Left colon (tissue), 2 donors: ENCODE measurements at places on chromosomes 5 and 9.

GRCh38 chr9:81264516-81264915 is 424.8 kb downstream of the TLE1 start:
- no peak for DNase-seq

DNA sequence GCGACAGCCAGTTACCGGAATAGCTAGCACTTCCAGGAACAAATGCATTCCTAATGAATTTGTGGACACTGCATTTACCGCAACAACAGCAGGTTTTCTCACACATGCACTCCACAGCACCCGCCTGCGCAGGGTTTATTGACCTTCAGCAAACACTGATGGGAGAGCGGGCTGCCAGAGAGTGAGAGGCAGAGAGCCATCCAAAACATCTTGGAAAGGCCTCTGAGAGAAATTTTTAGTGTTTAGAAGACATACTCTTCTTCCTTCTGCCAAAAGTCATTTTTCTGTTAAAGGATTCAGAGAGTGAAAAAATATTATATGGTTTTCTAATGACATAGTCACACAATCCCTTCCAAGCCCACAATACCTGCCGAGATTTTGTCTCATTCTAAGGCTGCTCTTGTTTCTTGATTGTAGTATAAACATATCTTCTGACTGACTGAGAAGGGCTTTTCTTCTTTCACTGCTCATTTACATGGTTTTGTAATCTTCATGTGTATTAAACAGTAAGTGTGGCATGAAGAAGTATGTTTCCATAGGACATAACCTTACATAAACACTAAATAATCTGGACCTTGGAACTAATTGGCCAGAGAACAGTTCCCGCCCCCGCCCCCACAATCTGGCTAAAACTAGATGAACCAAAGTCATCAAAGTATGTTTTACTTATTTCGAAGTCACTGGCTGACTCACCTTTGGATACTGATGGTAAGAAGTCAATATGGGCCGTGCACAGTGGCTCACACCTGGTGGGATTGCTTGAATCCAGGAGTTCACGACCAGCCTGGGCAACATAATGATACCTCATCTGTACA is 432.5 kb upstream of the MEF2C start:
- peak; percentile 17 for DNase-seq

GRCh38 chr5:10543585-10544040 is 20.3 kb upstream of the ANKRD33B start:
- no peak for DNase-seq

DNA sequence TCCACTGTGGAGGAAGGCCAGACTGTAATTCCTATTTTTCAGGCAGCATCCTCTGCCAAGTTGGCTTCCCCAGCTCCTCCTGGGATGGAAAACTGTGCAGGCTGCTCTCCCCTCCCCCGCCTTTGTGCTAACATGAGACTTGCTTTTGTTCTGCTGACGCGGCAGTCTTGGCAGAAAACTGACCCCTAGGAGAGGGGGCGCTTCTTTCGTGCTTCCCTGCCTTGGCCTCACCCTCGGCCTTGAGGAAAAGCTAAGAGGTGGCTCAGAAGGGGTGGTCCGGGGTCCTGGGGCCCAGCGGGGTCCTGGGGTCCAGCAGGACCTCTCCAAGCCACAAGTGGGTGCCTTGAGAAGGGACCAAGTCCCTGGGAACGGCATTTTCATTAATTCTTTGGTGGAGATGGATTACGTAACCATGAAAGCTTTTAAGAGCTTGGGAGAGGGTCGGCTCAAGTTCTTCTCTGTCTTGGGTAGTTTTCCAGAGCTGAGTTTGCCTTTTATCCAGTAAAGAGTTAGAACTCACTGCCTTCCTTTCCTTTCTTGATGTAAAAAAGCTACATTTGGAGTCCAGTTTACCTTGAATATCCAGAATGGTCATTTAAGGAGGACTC is 51.0 kb downstream of the SH3PXD2B start:
- peak; percentile 54 for DNase-seq

DNA sequence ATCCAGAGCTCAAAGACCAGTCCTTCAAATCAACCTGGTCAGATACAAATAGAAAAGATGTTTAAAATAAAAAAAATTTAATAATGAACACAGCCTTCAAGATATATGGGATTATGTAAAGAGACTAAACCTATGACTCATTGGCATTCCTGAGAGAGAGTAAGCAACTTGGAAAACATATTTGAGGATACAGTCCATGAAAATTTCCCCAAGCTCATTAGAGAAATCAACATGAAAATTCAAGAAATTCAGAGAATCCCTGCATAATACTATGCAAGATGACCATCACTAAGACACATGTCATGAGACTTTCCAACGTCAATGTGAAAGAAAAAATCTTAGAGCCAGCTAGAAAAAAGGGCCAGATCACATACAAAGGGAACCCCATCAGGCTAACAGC is 512.9 kb upstream of the PTGER4 start:
- DNase-seq: no peak

DNA sequence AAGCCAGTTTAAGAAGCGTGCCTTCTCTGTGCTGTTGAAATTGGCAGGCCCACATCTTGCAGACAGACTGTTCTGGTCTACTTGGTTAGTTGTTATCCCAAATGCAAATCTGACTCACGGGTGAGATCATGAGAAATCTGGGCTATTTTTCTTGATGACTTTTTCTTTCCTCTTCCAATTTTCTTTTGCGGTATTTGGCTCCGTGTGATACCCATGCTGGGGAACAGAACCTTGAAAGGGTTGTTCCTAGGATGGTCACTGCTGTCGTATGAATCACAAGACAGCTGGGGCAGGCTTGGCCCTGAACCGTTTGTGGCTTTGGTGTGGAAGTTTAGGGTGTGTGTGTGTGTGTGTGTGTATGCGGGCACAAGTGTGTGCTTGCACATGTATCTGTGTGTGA is 24.6 kb downstream of the PDZD2 start:
- no peak for DNase-seq

- no peak for DNase-seq
Measured at GRCh38 chr5:54727874-54728587, 210.5 kb downstream of the SNX18 start.

DNA sequence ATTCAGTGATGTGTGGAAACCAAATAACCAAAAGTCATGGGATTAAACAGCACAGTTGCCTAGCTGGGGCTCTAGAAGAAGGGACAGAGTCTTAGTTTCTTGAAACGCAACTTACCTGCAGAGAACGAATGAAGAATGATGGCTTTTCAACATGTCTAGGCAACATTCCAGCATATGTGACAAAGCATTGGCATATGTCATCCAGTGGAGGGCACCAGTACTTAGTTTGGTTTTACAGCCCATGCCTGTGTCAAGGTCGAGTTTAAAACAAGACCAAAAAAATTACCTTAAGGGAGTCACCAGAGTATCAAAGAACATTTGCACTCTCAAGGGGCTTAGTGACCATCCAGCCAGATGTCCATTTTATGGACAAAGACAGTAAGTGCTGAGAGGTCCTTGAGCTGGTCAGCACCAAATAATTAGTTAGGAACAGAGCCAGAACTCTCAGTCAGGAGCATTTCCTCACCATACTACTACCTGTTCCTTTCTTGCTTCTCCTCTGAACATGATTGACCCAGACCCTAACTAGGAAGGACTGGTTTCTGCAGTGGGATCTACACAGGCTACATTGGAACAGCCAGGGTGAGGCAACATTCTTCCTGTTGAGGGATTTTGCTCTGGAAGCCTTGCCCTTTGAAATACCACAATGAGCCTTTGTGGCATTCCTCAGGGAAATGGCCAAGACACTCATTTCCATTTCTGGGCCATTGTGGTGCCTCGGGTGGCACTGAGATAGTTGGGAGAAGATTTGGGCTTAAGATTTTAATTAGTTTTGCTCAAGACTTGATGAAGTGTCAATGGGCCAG is 75.4 kb upstream of the ANKH start:
- no peak for DNase-seq

DNA sequence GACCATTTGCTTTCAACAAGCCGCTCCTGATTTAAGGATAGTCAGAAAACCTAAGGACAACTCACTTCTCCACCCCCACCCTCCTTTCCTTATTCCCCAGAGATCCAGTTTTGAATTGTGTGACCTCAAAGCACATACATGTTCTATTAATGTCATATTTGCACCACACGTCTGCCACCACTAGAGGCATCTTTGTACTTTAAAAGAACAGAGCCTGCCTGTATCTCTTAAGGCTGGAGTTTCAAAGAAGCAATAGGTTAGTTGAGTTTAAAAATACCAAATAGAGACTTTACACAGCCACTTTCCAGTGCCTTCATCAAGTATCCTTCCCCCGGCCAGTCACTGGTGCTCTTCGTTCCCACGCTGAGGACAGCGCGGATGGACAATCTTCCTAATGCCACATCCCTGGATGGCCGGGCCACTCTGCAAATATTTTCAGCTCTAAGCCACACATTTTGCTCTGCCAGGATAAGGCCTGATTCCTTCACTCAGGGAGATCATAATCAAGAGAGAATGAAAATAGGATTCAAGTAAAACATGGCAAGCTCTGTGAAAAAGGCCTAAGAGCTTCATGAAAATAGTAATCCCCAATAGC is 146.3 kb downstream of the SNCAIP start:
- DNase-seq: no peak

DNA sequence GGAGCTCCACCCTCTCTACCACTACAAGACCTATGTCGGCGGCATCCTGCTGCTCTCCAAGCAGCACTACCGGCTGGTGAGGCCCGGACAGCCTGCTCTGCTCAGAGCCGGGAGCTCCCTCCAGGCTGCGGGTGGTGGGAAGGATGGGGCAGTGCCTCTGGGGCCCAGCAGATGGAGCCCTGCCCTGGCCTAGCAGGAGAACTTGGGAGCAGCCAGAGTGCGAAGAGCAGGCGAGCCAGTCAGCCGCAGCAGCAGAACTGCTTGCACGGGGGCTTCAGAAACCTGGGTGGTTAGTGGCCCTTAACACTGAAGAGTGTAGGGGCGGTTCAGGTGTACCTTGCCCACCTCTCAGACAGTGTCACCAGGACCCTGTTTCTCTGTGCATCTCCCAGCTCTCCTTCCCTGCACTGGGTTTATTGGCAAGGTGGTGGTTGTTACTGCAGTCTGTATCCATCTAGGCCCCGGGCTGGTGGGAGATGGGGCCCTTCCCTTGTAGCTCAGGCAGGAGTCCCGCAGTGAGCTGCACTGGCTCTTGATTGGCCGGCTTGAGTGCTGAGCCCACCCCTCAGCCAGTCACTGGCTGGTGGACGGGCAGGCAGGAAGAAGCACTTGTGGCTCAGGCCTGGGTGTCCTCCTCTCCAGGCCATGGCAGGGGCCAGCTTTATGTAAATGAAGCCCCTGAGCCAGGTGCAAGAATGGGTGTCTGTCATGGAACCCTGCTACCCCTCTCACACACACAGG is 7.7 kb downstream of the B4GALT7 start:
- peak; percentile 79 for DNase-seq

GRCh38 chr5:104170926-104171325 is 608.3 kb upstream of the NUDT12 start:
- DNase-seq: no peak

- no peak for DNase-seq
Measured at GRCh38 chr5:174383210-174384167, 338.0 kb downstream of the NSG2 start.

GRCh38 chr5:40394698-40395097 is 285.0 kb upstream of the PTGER4 start:
- no peak for DNase-seq

DNA sequence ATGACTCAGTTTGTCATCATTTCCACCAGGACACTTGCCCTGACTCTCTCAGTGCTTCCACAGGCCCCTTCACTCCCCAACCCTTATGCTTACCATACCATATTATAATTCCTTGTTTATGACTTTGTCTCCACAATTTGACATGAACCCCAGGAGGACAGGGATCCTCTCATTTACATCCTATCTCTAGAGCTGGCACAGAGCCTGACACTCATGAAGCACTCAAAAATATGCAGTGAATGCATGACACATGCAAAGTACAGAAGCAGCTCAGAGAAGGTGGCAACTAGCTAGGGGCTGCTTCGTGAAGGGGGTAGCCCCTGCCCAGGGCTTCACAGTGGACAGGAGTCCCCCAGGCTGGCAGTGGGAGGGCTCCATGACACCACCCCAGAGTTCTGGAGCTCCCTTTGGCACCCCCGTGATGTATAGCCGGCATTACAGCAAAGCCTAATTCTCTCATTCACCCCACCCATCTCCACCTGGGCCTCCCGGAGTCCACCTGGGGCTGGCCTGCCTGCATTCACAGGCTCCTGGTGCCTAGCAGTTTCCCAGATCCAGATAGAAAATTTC is 112.0 kb upstream of the SPOCK1 start:
- DNase-seq: no peak

GRCh38 chr5:169580964-169581363 is 2.6 kb upstream of the SPDL1 start:
- DNase-seq: no peak

GRCh38 chr5:156197042-156197635 is 129.8 kb upstream of the SGCD start:
- DNase-seq: no peak

DNA sequence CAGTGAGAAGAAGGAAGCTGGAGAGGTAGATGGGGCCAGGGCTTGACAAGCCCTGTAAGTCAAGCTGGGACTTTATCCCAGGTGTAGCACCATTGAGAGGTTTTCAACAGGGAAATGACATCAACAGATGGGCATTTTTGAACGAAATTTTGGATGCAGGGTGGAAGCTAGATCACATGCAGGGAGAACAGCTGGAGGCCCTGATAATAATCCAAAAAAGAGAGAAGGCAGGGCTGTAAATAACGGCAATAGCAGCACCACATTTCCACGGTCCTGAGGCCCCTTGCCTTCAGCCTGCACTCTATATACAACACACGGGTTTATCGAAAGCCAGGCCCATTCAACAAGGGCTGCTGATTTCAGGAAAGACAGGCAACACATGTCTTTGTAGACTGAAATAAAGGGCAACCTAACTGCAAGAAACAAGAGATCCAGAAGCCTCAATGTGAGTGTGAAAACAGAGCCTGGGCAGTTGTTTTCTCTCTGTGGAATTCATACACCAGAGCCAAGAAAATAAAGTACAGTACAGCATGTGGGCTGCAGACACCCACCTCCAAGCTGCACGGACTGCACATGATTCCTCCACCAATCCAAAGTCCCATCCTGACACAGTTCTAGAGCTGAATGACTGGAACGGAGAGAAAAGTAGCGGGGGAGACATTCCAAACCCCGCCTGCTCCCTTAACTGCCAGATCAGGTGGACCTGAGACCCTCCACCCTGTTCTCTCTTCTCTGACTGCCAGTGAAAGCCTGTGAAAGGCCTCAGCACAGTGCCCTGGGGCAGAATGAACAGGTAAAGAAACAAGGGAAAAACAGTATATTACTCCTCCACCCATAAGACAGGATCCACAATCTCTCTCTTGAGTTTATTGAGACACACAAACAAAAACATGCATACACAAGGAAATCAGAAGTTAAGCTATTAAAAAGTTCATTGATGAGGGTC is 36.3 kb downstream of the KLHL3 start:
- DNase-seq: no peak

DNA sequence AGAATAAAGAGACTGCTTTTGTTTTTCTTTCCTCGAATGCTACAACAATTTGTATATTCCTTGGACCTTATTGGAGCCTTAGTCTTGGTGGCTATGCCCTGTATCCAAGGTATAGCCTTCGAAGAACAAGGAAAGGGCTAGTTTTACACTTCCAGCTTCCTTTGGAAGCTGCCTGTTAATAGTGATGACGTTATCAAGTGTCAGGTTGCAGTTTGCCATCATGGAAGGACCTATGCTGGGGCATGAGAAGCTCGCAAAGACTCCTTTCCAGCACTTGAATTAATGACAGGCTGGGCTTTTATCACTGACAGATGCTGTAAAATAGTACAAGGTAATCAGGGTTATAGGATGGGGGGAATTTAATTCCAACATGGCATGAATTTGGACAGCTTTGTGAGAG is 157.9 kb downstream of the KDM4C start:
- no peak for DNase-seq

- no peak for DNase-seq
Measured at GRCh38 chr9:81801190-81801589, 111.8 kb upstream of the TLE1 start.

- no peak for DNase-seq
Measured at GRCh38 chr9:127818574-127818973, 15.9 kb downstream of the FPGS start.
